ENCODE measurements at places on chromosomes 5 and 9.

- DNase-seq = no peak
Measured at GRCh38 chr5:125564317-125564975, 818.0 kb upstream of the ZNF608 start.

DNA sequence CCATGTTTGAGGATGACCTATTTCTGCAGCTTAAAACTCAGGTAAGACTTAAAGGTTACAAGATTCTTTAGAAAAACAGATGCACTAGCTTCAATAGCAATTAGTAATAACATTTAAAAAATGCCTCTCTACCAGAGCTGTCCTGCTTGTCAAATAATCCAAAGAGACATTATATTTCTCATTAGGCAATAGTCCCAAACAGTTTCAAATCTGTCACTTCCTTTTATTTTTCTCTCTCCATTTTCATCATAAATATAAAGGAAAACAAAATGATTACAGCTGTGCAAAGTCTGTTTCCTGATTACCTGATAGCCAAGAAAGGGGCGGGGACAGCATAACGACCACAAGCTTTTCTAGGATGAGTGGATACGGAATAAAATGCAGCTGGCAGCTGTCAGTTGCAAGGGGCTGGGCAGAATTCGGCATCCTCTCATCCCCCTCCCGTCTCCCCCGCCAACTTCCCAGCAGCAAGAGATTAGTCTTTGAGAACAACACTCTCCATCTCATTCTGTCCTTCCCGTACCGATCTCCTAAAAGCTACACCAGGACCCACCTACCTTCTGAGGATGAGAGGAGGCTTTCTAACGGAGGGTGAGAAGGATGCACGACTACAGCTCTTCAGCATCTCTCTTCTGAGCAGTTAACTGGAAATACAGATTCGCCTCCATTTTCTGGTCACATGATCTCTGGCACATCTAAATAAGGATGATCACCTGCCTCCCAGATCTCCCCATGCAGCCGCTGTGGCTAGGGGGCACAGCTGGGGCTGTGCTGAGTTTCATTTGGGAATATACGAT lies 72.5 kb upstream of the PCA3 start:
- no peak for DNase-seq

DNA sequence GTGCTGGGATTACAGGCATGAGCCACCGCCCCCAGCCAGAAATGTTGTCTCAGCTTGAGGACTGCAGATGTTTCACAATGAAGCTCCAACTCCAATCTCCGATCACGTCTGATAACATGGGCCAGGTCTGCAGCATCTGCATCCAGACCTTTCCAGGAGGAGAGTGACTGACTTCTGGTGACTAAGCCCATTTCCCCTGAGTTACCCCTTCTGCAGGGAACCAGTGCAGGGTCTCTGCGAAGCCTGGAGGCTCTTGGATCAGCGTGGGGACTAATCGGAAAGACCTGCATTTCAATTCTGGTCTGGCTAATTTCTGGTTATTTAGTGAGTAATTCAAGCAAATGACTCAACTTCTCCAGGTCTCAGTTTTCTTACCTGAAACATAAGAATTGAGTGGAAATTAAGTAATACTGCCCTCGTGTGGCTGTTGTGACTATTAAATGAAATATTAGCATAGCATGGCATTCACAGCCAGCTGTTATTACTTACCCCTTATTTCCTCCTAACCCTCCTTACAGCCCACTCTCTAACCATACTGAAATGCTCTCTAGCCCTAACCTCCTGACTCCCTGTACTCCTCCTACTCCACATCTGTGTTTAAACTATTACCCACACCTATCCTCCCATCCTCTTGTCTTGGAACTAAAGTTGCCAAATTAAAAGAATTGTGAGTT lies 2.2 kb upstream of the GNPDA1 start:
- peak; percentile 46 for DNase-seq

DNA sequence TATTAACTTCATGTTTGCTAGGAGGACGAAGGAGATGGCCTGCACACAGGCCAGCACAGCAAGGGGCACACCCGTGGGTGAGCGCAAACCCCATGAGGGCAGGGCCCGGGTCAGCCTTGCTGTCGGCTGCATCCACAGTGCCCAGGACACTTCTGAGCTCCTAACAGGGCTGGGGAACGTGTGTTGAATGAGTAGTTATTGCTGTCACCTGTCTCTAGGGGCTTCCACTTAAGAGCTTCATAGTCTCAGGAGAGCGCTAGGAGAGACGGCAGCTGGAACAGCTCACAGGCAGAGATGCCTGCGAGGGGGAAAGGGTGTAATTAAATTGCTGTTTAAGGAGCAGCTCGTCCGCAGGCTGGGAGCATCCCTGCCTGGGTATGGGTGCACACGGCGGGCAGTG lies 91.4 kb upstream of the NEURL1B start:
- no peak for DNase-seq

GRCh38 chr9:136625101-136626065 lies 37.3 kb upstream of the EGFL7 start:
- DNase-seq = no peak

DNA sequence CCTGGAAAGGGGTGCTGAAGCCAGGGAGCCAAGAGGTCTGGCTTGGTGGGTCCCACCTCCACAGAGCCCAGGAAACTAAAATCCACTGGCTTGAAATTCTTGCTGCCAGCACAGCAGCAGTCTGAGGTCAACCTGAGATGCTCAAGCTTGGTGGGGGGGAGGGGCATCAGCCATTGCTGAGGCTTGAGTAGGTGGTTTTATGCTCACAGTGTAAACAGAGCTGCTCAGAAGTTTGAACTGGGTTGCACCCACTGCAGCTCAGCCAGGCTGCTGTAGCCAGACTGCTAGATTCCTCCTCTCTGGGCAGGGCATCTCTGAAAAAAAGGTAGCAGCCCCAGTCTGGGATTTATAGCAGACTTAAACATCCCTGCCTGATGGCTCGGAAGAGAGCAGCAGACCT lies 55.5 kb upstream of the FBXL17 start:
- no peak for DNase-seq

- no peak for DNase-seq
Measured at GRCh38 chr5:116756531-116756930, 181.9 kb upstream of the SEMA6A start.

GRCh38 chr5:165720901-165721300 lies 2215.5 kb downstream of the MAT2B start:
- no peak for DNase-seq

- no peak for DNase-seq
Measured at GRCh38 chr5:1060535-1060981, 51.3 kb downstream of the SLC12A7 start.

DNA sequence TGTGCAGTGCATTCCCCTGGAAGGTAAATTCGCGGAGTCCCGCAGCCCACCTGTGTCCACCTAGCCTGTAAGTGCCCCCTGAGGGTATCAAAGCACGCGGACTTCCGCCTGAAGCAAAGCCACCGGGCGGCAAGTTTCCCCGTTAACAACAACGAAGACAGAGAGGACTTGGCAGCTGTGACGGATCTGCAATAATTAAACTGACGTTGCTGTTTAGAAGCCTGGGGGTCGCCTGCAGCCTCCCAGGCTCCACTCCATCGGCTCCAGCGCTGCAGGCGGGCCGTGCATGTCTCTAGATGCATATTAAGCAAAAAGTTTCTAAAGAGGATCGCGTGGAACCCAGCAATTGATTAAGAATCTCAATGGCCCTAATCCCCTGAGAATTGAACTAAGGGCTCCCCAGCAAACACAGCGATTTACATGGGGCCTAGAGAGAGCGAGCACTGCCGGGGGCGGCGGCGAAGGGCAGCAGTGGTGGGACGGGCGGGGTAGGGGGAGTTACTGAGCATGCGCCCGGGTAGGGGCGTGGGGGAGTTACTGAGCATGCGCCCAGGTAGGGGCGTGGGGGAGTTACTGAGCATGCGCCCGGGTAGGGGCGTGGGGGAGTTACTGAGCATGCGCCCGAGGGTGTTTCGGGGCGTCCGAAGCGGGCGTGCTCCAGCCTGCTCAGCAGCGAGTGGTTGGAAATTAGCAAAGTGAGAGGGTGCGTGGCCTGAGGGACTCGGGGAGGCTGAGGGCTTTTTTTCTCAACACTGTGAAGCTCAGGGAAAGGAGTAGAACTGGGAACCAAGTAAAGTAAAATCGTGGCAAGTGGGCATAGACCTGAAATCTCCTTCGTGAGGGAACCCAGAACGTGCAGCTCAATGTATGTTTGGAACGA lies 255.2 kb downstream of the DOCK8 start:
- peak; percentile 84 for DNase-seq

DNA sequence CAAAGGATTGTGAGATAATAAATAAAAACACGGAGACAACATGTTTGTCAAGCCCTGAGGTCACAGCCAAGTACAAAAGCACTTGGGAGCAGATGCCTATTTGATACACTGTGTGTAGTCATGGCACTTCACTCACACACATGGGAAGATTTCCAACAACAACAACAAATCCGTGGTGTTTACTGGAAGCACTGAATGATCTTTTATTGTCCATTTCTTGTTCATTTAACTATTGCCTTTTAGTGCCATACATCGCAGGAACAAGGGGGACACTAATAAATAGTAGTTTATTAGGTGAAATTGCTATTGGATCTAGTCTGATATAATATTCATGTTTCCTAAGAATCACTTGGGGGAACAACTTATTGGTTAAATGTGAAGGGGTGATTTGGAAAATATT lies 20.4 kb upstream of the GDNF start:
- no peak for DNase-seq

DNA sequence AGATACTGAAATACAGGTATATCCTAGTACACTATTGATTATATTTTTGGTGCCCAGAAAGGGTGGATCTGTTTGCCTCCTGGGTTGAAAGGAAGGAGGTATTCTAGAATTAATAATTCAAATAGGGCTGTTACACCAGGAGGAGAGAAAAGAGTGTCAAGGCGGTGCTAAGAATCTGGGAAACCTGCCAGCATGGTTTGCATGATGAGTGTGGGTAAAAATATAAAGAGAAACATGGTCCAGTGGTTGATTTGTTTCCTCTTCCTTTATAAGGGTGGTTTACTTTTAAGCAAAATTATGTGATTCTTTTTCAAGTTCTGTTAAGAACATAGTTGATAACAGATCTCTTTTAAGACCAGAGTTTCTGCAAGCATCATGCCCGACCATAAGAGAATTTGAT lies 69.4 kb upstream of the NFIB start:
- DNase-seq = no peak

GRCh38 chr5:140408750-140409241 lies 7.2 kb downstream of the ANKHD1 start:
- DNase-seq = no peak

- no peak for DNase-seq
Measured at GRCh38 chr5:16727755-16728325, 111.0 kb upstream of the RETREG1 start.

DNA sequence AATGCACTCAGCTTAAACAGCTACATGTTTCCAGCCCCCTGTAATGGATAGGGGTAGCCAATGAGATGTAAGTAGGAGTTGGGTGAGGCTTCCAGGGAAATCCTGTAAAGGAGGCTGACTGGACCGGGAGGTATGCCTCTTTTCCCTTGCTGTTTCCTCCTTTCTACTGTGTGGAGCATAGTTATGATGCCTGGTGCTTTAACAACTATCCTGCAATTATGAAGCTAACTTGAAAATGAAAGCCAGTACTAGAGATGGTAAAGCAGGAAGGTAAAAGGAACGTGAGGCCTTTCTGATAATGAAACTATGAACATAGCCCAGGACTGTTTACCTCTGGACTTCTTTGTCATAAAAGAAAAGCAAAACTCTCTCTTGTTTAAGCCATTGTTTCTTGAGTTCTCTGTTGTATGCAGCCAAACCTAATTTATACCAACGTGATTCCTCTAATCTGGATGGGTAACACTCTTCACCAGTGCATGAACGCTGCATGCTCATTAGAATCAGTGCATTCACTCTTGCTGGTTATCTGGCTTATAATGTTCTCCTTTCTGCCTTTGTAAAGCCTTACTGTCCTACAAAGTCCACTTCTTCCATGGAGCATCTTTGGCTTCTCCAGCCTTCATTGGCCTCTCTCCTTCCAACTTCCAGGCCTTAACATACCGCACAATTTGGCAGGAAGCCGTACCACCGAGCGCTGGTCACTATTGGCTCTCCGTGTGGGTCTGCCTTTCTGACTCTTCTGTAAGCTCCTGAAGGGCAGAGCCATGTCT lies 8.3 kb upstream of the ARHGEF28 start:
- no peak for DNase-seq

- DNase-seq = no peak
Measured at GRCh38 chr5:126309860-126310259, 113.3 kb upstream of the GRAMD2B start.

DNA sequence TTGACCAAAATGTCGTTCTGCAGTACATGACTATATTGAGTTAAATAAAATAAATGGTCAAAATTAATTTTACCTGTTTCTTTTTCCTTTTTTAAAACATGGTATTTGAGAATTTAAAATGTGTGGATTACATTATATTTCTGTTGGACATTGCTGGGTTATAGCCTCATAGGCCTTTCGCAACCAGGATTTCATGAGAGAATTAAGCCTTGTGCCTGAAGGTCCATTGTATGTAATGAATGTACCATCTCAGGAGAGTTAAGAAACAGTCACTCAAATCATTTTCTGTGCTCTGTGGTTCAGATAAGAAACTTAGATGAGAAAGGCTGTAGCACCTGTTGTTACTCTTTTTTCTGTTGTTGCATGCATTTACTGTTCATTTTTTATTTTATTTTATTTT lies 103.5 kb downstream of the ANGPTL2 start:
- no peak for DNase-seq

DNA sequence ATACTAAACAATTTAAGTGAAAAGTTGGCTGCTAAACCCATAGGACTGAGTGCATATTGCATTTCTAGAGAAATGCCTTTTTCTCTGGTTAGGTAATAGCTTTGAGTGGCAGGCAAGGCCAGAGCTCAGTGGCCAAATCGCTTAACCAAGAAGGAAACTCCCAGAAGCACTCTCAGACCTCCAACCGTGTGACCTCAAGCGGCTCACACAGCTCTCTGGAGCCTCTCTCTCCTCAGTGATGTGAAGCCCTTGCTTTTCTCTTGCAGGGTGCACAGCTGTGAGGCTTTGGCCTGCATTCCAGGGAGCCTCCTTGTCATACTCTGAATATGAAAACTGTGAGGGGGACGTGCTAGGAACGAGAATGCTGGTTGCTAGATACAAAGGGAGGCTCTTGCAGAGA lies 106.7 kb downstream of the INSYN2B start:
- DNase-seq = no peak

GRCh38 chr5:127079994-127080491 lies 6.7 kb upstream of the C5orf63 start:
- DNase-seq = no peak

DNA sequence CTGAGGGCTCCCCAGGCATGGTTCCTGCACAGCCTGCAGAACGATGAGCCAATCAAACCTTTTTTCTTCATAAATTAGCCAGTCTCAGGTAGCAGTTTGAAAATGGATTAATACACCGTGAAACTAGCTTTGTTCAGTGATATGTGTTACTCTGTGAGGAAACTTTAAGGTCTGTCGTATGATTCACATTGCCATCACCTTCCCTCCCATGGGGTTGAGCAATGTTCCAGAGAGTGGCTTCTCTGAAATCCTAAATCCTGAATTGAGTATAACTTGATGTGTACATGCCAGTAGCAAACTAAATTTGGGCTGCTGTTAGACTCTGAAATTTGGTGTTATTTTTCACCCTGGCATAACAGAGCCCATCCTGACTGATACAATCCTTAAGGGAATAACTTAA lies 866.4 kb upstream of the C9orf72 start:
- DNase-seq = no peak

GRCh38 chr9:137892424-137893191 lies 15.0 kb downstream of the CACNA1B start:
- no peak for DNase-seq

- peak; percentile 9 for DNase-seq
Measured at GRCh38 chr5:142866563-142867275, 96.5 kb downstream of the ARHGAP26 start.
